Activated CD8-positive, alpha-beta memory T cell treated with anti-CD3 and anti-CD28 coated beads for 1 hour (primary cell): ENCODE measurements at places on chromosomes 13 and 19.

DNA sequence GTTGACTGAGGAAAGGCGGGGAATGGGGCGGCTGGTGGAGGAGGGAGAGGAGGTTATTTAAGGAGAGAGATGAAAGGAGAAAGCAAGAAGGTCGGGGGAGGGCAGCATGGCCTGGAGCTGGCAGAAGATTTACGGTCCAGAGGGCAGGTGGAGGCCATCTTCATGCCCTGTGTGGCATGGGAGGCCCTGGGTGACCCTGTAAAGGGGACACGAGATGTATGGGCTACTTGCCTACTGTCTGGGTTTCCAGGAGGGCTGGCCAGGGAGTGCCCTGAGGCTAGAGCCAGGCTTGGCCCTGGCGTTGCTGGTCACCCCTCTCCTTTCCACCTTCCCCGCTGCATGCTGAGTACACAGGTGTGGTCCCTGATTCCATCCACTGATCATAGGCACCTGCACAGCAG lies 6.1 kb downstream of the WTIP start:
- no peak for DNase-seq

DNA sequence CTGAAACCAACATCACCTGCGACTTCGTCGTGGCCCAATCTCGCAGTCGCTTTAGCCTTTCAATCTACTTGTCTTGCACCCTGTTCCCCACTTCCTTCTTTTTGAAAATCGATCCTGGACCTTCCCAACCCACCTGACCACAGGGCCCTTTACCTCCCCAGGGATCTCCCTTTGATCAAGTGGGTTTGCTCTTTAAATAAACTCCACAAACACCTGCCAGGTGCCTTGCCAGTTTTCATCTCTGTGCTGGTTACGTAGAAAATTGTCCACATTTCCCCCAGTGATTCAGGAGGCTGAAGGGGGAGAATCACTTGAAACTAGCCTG lies 14.5 kb upstream of the RAB20 start:
- no peak for DNase-seq

- DNase-seq = no peak
Observed at GRCh38 chr13:34179481-34179880, 361.5 kb downstream of the RFC3 start.

DNA sequence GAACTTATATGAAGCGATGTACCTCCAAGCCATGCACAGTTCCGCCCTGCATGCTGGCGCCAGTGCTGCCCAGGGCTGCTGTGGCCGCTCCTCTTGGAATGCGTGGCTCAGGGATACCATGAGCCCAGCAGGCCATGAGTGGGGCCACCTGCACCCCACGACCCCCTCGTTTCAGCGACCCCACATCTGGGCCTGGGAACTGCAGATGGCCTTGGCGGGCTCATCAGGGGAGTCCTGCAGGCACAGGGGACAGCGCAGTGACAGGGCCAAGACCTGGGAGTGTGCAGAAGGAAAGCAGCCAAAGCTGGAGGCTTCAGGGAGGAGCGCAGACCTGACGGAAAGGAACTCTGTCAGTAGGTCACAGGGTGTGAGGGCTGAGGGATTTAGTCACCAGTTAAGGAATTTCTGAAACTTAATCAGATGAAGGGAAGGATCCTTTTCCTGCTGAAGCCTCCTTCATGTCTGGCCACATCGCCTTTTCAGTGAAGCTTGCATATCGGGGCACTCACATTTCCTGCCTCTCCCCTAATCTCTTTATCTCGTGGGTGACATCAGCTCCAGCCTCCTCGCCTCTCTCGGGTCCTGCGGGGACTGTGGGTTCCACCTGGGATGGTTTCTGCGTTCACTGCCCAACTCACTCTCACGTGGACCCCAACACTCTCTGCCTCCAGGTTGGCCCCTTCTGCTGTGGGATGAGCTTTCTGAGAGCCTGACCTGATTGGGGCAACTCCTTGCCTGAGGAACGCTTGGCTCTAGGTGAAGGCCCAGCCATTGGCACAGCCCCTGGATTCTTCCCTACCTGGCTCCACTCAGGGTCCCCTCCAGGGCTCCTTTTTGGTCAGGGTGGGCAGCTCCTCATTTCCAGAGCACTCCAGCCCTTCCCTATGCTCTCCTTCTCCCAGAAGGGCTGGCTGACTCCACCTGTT lies 123.5 kb downstream of the CRYL1 start:
- DNase-seq = no peak

DNA sequence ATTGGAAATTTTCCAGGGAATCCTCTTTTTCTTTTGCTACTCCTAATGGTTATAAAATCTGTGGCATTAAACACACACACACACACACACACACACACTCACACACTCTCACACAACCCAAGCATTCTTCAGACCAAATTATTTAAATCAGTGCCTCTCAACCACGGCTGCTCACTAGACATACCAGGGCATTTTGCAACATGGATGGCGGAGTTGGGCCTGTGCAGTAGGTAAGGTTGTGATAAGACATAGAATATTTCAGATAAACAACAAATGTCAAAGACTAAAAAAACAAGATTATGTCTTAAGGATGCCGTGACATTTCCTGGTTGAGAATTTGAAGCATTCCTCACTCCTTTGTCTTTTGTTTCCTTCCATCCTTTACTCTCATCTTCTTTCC lies 443.1 kb downstream of the MYO16 start:
- no peak for DNase-seq
